ENCODE measurements at places on chromosomes 11 and 22. TPM values are rescaled to one million over a fixed set of nuclear protein-coding genes. Genes with fewer than 3 reads are reported as not detected.

Gene CBLIF
- not detected for total RNA-seq

Gene APOL3
- total RNA-seq, result 50.6 TPM

- no peak overlapping the region for H3K27ac ChIP-seq
- no peaks in the 10 kb centered on the region for H3K36me3 ChIP-seq
- no peaks in the 10 kb centered on the region for H3K4me1 ChIP-seq
These were observed 51.2 kb upstream of the SLC22A12 start for GRCh38 chr11:64539711-64540427.

- H3K27ac ChIP-seq, result no peak overlapping the region
- no peak for DNase-seq
- H3K36me3 ChIP-seq, result no peaks in the 10 kb centered on the region
- H3K4me3 ChIP-seq, result no peak overlapping the region
- no peaks in the 10 kb centered on the region for H3K27me3 ChIP-seq
These were observed 4.8 kb downstream of the MUC5B start for GRCh38 chr11:1227551-1228100.

- peaks cover 52% of the 10 kb centered on the region for H3K27me3 ChIP-seq
- no peak overlapping the region for H3K4me3 ChIP-seq
- H3K27ac ChIP-seq, result no peak overlapping the region
- H3K4me1 ChIP-seq, result peaks cover 7% of the 10 kb centered on the region
These were observed 3.6 kb downstream of the NRXN2 start for GRCh38 chr11:64719406-64719805.

- no peak overlapping the region for H3K4me3 ChIP-seq
- no peaks in the 10 kb centered on the region for H3K36me3 ChIP-seq
- H3K4me1 ChIP-seq, result no peaks in the 10 kb centered on the region
- DNase-seq, result no peak
These were observed 643.4 kb downstream of the JRKL start for GRCh38 chr11:97033178-97033577.

DNA sequence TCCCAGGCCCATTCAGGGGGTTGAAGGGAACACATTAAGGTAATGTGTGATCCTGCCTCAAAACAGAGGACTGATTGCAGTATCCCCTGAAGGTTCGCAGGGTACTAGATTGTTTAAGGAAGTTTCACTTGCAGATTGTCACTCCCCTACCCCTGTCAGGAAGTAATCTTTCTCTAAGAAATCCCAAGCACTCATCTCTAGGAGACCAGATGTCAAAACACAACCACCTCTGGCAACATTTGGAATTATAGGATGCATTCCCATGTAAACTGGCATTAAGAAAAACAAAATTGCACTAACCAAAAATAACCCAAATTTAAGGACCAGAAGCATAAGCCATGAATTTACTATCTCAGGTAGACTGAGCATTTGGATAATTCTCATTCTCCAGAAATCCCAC, 1.6 kb downstream of the MRPL17 start:
- peaks cover 46% of the 10 kb centered on the region for H3K36me3 ChIP-seq
- no peaks in the 10 kb centered on the region for H3K27me3 ChIP-seq
- H3K27ac ChIP-seq, result peak overlapping the region; percentile 74
- H3K4me1 ChIP-seq, result peaks cover 22% of the 10 kb centered on the region
- H3K4me3 ChIP-seq, result peak overlapping the region; percentile 97
- no peak for DNase-seq

DNA sequence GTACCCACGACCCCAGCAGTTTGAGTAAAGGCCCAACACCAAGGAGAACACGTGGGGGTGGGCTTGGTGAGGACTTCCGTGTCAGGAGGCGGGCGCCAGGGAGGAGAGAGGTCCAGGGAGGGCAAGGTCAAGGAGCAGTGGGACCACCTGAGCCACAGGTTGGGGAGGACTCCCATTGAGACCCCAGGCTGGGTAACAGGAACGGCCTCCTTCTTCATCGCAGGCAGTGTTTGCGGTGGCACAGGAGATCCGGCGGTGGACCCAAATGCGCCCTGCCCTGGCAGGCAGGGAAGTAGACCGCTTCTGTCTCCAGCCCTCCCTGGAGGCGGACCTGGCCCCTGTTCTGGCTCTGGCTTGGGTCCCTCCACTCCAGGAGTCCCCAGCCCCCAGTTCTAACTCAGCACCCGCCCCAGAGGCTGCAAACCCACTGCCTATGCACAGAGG, 5.9 kb upstream of the TBX1 start:
- no peak overlapping the region for H3K4me3 ChIP-seq
- no peaks in the 10 kb centered on the region for H3K36me3 ChIP-seq

- DNase-seq, result no peak
- H3K4me1 ChIP-seq, result peaks cover 13% of the 10 kb centered on the region
These were observed 85.8 kb upstream of the RAG2 start for GRCh38 chr11:36683818-36684217.

Gene ROBO4
- not detected for total RNA-seq

- H3K27me3 ChIP-seq, result peaks cover 15% of the 10 kb centered on the region
- H3K4me3 ChIP-seq, result no peak overlapping the region
- no peak for DNase-seq
These were observed 33.7 kb downstream of the C11orf71 start for GRCh38 chr11:114366331-114367243.

- H3K36me3 ChIP-seq, result no peaks in the 10 kb centered on the region
- H3K27me3 ChIP-seq, result peaks cover 12% of the 10 kb centered on the region
- H3K4me1 ChIP-seq, result no peaks in the 10 kb centered on the region
- H3K27ac ChIP-seq, result no peak within 1 kb of the TSS
- H3K4me3 ChIP-seq, result no peak within 1 kb of the TSS
These were observed at the start of gene MMP26 for GRCh38 chr11:4704054-4704789. MMP26 (plus strand) TSS chr11:4704784.

DNA sequence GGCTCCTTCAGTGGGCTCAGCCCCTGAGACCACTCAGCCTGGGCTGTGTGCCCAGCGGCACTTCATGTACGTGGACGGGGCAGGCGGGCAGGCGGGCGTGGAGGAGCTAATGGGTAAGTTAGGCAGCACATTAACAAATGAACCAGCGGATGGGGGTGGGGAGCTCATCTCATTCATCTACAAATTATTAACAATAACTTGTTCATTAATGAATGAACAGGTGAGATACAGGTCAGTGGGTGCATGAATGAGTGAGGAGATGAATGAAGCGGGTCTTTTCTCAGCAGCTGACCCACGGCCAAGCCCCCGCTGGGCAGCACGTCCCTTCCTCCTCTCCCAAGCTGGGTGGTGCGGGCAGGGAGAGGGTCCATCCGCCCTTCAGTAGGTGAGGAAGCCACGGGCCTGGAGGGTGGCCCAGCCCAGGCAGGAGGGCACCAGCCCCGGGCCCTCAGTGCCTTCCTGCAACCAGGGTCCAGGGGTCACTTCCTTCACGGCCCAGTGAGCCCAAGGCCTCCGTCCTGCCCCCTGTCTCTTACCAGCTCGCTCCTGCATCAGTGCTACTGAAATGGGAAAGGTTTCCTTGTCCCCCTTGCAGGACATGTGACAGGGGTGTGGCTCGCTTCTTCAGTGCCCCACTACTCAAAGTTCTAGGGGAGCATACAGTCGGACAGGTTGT, 60.5 kb upstream of the KCNQ1OT1 start:
- no peaks in the 10 kb centered on the region for H3K27me3 ChIP-seq
- H3K36me3 ChIP-seq, result peaks cover 2% of the 10 kb centered on the region
- H3K4me1 ChIP-seq, result no peaks in the 10 kb centered on the region
- H3K4me3 ChIP-seq, result no peak overlapping the region
- peak; percentile 2 for DNase-seq

- H3K4me3 ChIP-seq, result no peak overlapping the region
- H3K36me3 ChIP-seq, result peaks cover 17% of the 10 kb centered on the region
- peaks cover 2% of the 10 kb centered on the region for H3K4me1 ChIP-seq
- no peak overlapping the region for H3K27ac ChIP-seq
- H3K27me3 ChIP-seq, result no peaks in the 10 kb centered on the region
- peak; percentile 56 for DNase-seq
These were observed 60.7 kb downstream of the TTC17 start for GRCh38 chr11:43419460-43419859.

Gene SLC22A12
- not detected for total RNA-seq
